ENCODE measurements at places on chromosomes 1 and 21.

DNA sequence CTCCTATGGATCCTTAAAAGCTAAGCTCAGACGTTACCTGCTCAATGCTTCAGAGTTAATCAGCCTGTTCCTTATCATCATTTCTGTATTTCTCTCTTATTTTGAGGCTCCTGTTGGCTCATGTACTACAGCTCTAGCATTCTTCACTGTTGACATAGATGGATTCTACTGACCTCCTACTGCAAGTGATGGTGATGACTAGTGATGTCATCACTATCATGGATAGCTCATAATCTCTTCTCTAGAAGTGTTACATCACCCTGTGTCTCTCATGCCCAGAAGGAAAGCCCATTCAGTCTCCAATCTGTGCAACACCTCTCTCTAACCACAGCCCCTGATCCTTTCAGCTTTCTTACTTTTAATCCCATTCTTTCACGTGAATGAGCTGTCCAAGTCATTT, 168.2 kb upstream of the DPT start:
- no peak for DNase-seq

DNA sequence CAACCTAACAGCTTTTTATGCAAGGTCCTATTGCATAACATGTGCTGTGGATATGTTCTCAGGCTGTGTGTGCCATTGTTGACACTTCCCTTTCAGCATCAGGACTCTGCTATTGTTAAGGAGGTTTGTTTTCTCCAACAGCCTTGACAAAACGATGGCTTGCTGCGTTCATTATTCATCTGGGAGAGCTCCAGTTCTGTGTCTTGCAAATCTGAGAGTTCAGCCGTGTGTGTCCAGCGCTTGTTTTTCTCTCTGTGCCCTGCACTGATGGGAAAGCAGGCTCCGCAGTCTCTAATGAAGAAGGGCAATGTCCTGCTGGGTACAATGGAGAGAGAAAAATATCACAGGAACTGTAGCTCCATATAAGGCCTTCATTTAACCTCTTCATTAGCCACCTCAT, 63.7 kb downstream of the CLDN17 start:
- no peak for DNase-seq

DNA sequence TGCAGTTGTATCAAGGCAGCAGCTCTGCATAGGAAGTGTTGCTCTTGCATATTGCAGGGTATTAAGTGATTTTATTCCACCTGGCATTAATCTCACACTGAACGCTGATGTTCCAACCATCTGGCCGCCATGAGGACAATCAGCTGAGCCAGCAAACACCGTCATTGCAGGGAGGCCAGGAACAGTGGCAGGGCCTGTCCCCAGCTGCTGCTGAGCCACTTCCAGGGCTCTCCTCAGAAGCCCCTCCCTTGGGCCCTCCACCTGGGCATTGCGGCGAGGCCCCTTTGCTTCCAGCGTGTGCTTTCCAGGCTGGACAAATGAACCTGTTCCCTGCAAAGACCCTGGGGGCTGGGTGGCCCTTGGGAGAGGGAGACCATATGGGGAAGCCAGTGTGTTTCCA, 171.6 kb upstream of the C1orf174 start:
- DNase-seq = no peak

DNA sequence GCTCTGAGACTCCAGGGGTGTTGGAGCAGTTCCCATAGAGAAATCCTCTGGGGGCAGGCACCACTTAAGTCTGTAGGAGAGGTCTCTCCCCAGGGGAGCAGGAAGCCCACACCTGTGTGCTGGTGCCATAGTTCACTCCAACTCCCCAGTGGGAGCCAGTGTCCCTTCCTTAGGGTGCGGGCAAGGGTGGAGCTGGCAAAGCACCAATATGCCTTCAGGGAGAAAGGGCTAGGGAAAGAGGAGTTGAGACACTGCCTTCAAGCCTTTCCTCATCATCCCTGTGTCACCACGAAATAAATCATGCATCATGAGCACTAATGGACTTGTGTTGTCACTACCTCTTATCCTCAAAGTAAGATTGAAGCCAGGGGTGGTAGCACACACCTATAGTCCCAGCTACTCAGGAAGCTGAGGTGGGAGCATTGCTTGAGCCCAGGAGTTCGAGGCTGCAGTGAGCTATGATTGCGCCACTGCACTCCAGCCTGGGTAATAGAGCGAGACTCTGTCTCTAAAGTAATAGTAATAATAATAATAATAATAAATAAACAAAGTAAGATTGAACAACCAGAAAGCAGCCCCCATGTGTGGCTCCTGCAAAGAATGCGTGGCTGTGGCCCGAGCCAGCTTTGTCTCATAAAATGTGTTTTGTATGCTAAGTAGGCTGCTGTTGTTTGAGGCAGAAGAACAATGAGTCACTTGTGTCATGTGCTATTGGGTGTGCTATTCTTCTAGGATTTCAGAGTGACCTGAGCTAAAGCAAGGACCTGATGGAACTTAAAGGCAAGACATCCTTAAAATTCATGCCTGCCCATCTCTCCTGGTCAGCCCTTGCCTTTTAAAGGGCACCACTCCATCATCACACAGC, 6.7 kb upstream of the TIE1 start:
- peak; percentile 30 for DNase-seq

DNA sequence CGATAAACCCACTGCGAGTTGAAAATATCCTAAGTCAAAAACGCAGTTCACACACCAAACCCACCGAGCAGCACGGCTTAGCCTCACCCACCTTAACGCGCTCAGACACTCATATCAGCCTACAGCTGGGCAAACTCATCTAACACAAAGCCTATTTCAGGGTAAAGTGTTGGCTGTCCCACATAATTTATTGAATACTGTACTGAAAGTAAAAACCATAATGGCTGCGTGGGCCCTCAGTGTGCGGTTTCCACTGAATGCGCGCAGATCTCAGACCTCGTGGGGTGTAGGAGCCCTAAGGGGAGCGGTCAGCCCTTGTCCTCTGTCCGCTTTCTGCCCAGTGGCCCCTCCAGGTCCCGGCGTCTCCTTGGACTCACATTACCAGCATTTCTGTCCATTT, 157.6 kb upstream of the ARHGEF16 start:
- DNase-seq = no peak

- DNase-seq = no peak
These were observed 58.0 kb downstream of the NUF2 start for GRCh38 chr1:163379801-163380200.

DNA sequence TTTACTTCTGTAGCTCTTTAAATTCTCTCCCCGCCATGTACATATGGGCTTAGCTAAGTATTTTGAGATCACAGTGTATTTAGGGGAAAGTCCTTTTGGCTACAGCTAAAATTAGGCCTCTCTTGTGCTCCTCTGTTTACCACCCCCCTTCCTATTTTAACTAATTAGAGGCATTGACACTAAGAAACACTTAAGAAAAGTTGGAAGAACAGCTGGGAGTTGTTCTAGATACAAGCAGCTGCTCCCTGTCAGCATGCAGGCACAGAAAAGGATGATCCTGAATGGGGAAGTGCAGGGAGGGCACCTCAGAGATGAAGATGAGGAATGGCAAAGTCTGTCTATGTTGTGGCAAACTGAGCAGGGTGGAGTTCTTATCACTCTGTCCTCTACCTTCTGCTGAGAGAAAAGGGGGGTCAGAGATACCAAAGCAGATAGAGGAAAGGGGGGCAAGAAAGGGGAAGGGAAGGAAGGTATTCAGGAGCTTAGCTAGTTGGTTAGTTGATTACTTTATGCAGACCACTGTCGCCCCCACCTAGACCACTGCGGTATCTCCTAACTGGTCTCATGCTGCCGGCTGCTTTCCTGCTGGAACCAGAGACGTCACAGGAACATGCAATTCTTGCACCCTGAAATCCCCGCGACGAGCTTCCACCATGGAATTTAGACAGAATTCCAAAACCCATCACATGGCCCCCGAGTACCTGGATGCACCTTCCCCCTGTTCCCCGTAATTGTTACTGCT, 82.4 kb upstream of the HOOK1 start:
- DNase-seq = no peak
